ENCODE measurements at places on chromosomes 11 and 22.

- no peak for DNase-seq
Measured at GRCh38 chr11:14587258-14587657, 56.3 kb upstream of the PDE3B start.

GRCh38 chr22:48496226-48496845 is 1331.3 kb downstream of the BRD1 start:
- no peak for DNase-seq

DNA sequence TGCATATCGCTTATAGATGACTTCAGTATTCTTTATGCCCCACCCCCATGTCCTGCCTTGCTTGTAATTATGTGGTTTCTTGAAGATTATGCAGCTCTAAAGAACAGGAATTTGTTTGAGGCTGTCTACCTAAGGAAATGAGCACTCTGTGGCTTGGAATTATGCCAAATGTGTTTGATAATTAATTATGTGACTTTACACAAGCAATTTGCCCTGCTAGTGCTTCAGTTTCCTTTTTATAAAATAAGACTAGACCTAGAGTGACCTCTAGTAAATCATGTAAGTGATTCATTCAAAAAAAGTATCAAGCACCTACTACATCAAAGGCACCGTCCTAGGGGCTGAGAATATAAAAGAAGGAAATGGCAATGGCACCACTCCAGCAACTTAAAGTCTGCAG is 491.5 kb upstream of the KIRREL3 start:
- DNase-seq, result no peak

DNA sequence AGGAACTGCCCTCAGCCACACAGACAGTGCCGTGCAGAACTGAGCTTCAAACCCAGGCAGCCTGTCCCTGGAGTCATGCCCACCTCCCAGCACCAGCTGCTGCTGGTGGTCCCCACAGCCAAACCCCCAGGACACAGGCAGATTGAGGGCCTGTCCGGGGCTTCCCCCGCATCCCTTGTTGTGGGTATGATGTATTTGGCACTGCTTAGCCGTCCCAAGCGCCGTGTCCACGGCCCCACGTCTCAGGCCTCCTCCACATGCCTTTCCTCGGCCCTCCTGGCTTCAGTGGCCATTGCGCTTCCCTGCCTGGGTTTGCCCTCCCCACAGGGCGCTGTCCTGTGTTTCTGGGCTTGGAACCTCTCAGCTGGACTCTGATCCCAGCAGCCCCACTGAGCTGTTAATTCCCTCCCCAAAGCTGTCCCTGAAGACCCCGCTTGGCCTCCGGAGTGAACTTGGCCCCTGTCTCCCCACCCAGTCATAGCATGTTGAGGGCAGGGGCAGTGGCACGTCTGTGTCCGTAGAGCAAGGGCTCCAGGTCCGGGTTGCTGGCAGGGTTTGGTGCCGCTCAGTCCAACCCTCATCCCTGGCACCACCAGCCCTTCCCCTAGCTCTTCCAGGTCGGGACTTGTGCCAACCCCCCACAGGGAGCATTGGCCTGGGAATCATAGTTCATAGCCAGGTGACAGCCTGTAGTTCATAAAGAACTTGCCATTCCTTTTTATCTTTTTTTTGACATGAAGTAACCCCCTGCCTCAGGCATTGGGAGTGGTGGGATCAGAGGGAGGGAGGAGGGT is 34.5 kb upstream of the TEF start:
- no peak for DNase-seq

GRCh38 chr11:80593648-80594374 is 1153.0 kb upstream of the TENM4 start:
- no peak for DNase-seq

DNA sequence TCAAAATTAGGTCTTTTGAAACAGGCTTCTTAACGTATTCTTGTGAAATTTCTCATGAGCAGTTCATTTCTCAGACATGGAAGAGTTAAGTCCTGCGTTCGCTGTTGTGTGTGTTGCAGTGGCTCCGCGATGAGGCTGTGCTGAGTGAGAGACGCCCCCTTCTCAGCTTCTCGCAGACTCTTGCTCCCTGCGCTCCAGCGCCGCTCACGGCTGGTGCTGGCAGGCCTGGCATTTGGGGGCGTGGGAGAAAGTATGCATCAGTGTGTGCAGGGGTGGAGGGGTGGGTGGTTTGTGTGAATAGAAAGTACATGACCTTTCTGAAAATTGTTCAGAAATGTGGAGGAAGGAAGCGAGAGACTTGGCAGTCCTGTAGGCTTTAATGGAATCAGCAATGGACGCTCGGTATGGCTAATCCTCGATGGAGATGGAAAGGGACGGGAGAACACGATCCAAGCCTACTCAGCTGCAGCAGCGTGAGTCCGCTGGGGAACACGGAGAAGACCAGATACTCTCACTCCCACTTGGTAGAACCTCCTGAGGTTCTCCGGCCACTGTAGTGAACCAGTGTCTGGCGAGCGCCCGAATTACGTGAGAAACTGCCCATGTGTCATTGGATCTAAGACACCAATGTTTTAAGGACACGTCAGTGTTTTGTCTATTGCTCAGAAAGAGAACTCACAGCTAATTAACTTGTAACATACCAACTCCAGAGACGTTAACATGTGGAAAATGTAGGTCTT is 5.9 kb downstream of the TAB1 start:
- DNase-seq, result peak; percentile 61

- no peak for DNase-seq
Measured at GRCh38 chr11:93526641-93527583, 16.3 kb downstream of the SMCO4 start.

GRCh38 chr11:122653916-122654585 is 1.5 kb upstream of the UBASH3B start:
- no peak for DNase-seq

DNA sequence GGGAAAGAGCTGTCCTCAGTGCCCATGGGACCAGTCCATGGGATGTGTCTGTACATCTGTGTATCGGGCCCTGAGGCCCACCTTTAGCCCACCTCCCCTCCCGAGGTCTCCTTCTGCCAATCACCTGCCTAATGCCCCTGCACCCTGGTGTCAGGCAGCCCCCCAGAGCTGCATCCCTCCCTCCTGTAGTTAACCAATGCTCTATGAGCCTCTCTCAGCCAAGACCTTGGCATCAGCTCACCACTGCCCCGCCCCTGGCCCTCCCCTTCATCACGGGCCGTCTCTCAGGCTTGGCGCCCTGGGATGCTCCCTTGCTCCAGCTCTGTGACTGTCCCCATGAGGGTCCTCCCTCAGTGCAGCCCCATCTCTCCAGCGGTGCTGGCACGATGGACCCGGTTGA is 18.5 kb downstream of the MGAT3 start:
- DNase-seq, result no peak
